Right hindlimb (tissue), 1 donor: ENCODE measurements at places on chromosomes 7 and 10.

DNA sequence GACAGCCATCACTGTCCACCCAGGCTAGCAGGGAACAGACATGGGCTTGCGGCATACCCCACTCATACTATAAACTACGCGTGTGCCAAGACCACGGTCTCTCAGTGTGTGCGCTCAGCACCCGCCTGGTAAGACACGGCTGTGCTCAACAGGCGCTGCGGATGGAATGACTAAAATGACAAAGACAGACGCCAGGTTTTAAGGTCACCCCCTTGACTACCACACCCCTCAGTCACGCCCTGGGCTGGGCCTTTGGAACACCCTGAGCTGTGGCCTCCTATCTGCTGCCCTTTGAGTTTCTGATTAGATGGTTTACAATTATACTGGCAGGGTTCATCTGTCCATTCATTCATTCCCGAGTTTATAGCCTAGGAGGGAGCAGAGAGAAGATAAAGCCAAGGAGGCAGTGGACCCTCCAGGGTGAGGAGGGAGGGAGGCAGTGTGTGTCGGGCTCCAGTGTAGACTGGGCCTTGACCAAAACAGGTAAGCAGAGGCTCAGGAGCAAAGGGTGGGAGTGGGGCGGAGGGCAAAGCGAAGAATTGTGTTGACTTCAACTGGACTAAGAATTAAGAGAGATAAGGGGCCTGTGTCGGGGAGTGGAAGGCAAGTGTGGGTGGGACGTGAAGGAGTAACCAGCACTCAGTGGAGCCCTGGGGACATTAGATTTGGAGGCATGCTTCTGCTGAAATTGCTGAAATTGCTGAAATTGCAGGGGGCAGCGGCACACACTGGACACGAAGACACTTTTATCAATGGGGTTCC lies 35.0 kb downstream of the TNS3 start:
- no peak for DNase-seq

- no peak for DNase-seq
These were observed 86.3 kb downstream of the PLPP4 start for GRCh38 chr10:120543291-120543690.

- DNase-seq, result no peak
These were observed 94.2 kb downstream of the ARL5B start for GRCh38 chr10:18753312-18753895.

DNA sequence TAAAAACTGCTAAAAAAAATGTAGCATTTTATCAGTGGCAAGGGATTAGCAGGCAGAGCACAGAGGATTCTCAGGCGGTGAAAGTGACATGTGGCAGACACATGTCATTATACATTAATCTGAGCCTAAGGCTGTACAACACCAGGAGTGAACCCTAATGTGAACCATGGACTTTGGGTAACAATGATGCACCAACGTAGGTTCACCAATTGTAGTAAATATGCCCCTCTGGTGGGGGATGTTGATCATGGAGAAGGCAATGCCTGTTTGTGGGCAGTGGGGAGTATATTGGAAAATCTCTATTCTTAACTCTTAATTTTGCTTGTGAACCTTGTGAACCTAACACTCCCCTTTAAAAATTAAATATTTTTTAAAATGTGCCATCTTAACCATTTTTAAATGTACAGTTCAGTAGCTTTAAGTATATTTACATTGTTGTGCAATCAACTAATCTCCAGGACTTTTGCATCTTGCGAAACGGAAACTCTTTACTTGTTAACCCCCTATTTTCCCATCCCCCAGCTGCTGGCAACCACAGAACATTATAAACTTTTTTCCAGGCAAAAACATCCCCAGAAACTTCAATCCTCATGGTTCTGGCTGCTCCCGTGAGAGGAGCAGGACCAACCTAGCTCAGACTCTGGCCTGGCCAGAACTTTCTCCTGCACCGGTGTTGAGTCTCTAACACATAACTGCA lies 29.9 kb downstream of the LRRC20 start:
- no peak for DNase-seq

GRCh38 chr7:129502708-129503685 lies 666 bp downstream of the SMKR1 start:
- no peak for DNase-seq

- no peak for DNase-seq
These were observed 152.0 kb downstream of the HDAC9 start for GRCh38 chr7:18647582-18647981.

GRCh38 chr10:113648478-113648877 lies 15.4 kb downstream of the NRAP start:
- no peak for DNase-seq

DNA sequence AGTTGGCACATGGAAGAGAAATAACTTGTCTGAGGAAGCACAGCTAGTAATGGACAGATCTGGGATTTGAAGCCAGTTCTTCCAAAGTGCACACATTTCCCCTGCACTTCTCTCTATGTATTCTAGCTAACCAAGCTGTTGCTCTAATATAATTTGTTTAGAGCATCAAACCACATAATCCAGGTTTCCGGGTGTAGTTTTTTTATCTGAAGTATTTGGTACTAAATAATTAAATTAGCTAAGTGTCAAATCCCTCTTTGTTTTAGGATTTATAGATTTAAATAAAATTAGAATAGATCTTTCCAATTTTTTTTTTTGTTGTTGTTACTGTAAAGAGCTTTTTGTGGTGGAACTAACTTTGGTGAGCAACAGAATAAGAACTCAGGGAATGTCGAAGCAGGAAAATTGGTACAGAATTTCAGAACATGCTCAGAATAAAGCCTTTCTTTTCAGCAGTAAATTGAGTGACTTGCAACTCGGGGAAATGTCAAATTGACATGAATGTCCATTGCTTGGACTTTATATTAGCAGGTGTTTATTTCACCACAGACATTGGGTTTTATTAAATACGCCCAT lies 33.7 kb downstream of the CAMK1D start:
- DNase-seq, result no peak

GRCh38 chr7:131370523-131370968 lies 42.9 kb downstream of the MKLN1 start:
- no peak for DNase-seq

- no peak for DNase-seq
These were observed 16.0 kb downstream of the KAT6B start for GRCh38 chr10:74842301-74842954.

GRCh38 chr10:133454204-133454893 lies 604 bp downstream of the SCART1 start:
- no peak for DNase-seq

DNA sequence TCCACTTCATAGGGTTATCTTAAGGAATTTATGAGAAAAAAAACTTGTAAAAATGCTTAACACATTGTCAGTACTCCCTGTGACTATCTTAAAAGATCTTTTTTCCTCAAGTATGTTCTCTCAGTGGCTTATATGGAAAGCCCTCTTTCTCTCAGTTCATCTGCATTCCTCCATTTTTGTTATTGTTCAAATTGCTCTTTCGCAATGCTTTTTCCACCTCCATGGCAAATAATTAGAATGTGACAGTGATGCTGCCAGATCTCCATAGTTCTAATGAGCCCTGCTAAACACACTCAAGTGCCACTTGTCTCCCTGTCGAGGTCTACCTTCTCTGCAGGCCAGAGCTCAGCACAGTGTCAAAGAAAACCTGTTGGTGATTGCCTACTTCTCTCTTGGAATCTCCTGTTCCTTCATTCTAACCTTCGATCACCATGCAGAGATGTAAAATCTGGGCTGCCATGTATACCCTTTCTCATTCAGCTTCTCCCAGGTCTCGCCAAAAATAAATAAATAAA lies 37.2 kb upstream of the ABCB5 start:
- no peak for DNase-seq

- no peak for DNase-seq
These were observed 141.7 kb downstream of the DLG5 start for GRCh38 chr10:77784856-77785255.

DNA sequence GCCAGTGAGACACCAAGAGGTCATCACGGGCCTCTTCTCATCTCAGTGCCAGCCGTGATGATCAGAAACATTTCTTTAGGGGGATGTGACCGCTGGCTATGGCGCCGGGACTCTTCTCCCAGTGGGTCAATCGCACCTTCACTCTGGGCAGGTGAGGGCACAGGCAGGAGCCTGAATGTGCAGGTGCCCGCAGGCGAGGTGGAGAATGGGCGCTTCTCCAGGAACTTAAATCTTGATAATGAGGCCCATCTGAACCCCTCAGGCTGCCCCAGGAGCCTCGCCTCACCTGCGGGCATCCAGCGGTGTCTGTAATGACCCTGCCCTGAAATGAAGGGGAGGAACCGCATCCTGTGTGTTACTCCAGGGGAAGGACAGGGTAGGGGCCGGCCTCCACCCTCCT lies 204.7 kb downstream of the ADARB2 start:
- no peak for DNase-seq

DNA sequence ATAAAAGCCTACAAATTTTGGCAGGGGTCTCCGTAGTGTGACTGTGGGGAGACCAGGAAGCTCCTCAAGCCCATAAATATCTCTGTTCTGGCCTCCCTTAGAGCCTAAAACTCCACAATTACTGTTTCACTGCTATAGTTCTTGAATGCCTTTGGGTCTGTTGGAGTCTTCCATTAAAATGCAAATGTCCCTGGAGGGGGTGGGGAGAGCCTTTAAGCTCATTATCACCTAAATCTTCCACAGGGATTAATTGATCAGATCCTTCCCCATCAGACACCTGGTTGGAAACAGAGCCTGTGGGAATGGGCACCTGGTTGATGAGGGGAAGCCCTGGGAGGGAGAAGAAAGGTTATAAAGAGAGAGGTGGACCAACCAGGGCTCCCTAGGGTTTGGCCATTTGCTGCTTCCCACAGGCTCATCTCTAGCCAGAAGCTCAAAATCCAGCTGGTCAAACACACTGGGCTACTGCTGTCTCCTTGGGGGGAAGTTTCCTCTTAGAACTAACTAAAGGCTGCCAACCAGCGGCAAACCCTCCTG lies 718.2 kb downstream of the LRMDA start:
- DNase-seq, result no peak

DNA sequence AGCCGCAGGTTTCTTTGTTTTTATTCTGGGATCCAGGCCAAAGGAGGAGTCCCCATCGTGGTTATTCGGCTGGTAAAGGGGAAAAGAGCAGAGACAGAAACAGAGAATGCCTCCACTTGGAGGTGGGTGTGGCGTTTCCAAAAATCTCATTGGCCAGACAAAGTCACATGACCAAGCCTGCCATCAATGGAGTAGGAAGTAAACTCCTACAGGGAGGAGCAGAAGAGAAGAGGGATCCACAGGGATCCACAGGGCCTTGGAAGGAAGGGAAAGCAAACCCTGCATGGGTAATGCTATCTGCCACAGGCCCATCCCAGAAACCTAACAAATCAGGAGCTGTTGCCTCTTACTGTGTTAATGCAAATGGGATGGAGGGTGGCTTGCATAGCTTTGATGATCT lies 425.7 kb upstream of the GALNT17 start:
- DNase-seq, result no peak

- no peak for DNase-seq
These were observed 6.9 kb downstream of the CDHR1 start for GRCh38 chr10:84201244-84201606.

- no peak for DNase-seq
These were observed 142.6 kb upstream of the RNF32 start for GRCh38 chr7:156497776-156498509.

GRCh38 chr7:134024739-134025138 lies 102.4 kb upstream of the LRGUK start:
- DNase-seq, result peak; percentile 15

DNA sequence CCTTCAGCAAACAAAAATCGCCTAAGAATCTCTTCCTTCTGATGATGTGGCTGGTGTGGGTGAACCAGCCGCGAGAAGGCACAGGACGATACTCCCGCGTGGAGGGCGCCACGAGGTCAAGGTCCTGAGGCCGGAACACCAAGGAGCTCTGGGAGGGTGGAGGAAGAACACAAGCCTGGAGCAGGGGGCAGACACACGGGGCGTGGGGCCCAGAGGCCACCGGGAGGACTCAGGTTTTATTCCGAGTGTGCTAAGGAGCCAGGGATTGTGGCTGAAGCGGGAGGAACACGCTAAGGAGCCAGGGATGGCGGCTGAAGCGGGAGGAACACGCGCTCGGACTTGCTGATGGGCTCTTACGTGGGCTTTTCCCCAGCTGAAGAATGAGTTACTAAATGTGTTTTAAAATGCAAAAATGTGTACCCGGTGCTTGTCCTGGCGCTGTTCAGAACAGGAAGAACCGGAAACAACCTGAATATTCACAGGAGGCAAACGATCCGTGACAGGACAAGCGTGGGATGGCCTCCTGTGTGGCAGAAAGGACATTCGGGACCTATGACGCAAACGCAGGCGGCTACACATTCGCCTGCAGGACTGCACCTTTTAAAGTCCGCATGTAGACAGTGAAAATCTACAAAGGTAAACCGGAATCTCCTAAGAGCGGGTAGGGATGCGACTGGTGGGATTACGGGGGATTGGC lies 64.0 kb downstream of the MAD1L1 start:
- DNase-seq, result no peak

GRCh38 chr10:121694966-121695643 lies 96.9 kb upstream of the FGFR2 start:
- no peak for DNase-seq

DNA sequence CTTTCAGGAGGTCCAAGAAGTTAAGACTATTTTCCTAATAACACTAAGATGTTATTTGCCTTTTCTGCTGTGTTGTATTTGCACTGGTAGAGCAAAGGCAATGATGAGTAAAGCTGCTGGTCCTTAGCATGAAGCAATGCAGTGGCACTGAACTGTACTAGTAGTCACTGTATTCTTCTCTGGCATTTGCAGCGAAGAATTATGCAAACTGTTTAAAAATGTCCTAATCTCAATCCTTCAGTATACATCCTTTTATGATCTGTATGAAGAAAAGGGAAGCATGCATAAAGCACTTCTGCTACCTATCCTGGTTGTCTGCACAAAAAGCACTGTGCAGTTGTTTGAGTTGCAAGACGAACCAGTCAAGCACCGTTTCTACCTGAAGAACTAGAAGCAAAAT lies 20.4 kb downstream of the IGF2BP3 start:
- DNase-seq, result no peak

DNA sequence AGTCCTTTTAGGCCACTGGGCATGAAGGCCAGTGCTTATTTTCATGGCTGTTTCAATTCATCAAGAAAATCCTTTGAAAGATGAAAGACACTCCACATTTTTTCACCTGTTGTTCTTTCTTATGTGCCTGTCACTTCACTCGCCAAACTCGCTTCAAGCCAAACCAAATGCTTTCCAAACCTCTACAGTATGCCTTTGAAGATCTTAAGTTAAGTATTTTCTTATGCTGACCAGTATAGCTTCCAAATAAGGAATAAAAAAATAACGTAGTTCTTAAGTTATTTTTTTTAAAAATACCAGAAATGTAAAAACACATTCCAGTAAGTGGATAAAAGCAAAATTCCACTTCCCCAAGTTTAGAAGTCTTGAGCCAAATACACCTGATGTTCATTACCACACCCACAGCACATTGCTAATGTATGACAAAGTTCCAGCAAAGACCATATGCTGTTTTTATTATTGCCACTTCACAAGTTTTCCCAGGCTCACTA lies 186.1 kb downstream of the MTERF1 start:
- peak; percentile 33 for DNase-seq

GRCh38 chr10:19843487-19843886 lies 27.3 kb downstream of the PLXDC2 start:
- no peak for DNase-seq

- DNase-seq, result no peak
These were observed 41.3 kb upstream of the UCN3 start for GRCh38 chr10:5323446-5323845.
